ENCODE measurements at places on chromosomes 3 and 15.

DNA sequence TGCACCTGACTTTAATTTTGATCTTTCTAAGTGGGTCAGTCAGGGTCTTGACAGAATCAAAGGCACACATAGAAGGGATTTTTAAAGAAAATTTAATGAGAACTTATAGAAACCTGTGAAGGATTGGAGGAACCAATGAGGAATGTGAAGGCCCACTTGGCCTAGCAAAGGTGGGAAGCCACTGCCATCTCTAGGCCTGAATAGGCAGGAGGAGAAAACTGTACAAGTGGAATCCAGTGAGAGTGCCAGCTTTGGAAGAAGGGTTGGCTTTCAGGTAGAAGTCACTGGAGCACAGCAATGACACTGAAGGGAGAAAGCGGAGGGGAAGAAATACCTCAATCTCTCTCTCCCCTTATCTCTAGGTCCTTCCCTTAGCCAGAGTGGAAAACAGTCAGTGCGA is 380.7 kb upstream of the KCNMB2 start:
- DNase-seq: no peak

DNA sequence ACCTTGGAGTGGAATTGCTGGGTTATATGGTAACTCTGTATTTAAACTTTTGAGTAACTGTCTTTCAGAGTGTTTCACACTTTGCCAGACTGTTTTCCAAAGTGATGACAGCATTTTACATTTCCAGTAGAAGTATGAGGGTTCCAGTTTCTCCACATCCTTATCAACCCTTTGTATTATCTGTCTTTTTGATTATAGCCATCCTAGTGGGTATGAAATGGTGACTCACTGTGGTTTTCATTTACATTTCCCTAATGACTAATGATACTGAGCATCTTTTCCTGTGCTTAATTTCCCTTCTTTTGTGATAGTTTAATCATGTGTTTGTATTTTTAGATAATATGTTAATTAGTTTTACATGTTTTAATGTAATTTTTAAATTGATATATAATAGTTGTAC is 138.1 kb upstream of the DAZL start:
- no peak for DNase-seq

- DNase-seq: no peak
Observed at GRCh38 chr15:39272901-39273300, 308.0 kb upstream of the THBS1 start.

DNA sequence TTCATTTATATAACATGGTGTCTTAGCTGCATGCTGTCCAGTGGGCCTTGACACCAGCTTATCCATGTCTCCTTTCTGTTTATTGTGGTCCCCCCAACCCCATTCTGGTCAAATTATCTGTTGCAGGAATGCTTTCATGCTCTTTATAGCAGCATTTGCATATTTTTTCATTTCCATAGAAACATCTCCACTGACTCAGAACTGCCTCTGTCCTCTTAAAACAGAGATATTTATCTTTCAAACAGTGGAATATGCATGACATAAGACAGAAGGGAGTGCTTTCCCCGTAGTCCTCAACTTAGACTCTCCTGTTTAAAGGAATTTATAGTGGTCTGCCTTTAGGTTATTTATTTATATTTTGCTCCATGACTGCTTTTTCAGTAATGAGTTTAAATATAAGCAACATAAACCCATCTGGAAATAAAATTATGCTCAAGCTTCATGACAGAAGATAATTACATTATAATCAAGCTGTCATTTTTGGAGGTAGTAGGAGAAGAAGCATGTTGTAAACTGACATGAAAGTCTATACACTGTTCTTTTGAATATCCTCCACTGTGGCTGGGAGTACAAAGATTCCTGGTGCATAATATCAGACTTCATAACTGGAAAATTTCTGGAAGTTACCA is 179.5 kb upstream of the CD96 start:
- no peak for DNase-seq

DNA sequence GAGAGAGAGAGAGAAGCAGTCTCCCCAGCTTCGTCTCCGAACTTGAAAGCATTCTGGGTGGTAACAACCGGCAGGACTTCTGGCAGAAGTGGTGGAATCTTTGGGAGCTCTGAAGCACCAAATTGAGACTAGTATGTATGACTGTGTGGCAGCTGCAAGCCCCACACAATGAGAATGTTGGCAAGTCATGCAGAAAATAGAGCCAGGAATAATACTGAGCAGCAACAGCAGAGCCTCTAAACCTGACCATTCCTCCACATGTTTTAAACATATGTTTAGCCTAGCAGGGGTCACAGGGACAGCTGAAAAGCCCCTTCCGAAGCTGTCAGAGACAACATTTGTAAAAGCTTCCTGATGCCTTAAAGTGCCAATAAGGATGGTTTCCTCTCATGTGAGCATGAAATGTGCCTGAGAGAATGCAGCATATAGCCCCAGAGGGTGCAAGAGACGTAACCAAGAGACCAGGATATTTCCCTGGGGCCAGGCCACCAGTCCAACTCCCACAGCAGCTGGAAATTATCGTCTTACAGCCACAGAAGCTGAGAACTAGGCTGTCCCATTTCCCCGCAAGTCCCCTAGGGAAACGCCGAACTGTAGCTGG is 178.6 kb upstream of the CCDC54 start:
- no peak for DNase-seq

GRCh38 chr3:114411190-114411668 is 117.4 kb downstream of the TIGIT start:
- no peak for DNase-seq

Data from AML-193 (cell line).